CD4-positive, alpha-beta T cell treated with Interleukin-10 for 1 hour (primary cell): ENCODE measurements at places on chromosomes 13 and 19.
A peak's percentile ranks its signal among the peaks of the same experiment; 100 is the strongest.

GRCh38 chr19:52695996-52696395 lies 38.8 kb downstream of the ZNF611 start:
- no peak for DNase-seq

- no peak for DNase-seq
Observed at GRCh38 chr13:76854894-76855293, 31.3 kb downstream of the KCTD12 start.

DNA sequence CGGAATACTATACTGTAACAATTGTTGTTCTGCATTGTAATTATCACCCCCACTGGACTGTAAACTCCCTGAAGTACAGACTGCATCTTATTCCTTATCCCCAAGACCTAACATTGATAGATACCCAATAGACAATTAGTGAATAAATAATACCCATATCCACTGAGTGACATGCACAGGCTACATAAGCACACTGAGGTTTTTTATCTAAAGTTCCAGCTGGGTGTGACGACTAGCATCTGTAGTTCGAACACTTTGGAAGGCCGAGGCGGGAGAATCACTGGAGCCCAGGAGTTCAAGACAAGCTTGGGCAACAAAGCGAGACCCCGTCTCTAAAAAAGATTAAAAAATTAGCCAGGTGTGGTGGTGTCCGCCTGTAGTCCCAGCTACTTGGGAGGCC lies 2.5 kb downstream of the KPNA3 start:
- no peak for DNase-seq

DNA sequence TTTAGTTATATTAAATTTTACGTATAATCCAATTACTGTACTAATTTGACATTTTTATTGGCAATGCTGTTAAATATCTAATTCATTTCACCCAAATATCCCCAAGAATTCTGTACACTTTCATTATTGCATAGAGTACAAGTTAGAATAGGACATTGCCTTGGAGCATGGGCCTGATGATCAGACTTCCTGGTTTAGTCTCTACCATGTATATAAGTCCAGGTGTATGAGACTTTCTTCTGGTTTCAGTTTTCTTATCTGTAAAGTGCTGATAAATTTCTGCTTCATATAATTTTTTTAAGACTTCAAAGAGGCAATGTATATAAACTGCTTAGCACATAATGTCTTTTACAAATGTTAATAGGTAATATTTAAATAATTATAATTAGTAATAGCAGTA lies 179.4 kb downstream of the KLF12 start:
- DNase-seq: no peak

DNA sequence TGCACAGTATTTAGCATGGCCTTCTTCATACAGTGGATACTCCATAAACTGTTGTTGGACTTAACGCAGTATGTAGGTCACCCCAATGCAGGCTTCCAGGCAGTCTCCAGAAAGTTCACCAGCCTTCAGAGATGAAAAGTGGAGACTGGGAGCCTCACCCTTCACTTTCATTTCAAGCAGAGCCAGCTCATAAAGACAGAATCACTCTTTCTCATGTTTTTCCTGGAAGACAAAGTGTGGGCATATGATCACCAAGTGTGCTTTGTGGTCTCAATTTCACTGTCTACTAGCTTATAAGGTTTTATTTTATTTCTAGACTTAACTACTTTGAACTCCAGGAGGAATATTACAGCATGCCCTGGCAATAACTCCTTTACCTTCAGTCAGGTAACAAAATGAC lies 26.3 kb upstream of the TNFSF11 start:
- DNase-seq: no peak

DNA sequence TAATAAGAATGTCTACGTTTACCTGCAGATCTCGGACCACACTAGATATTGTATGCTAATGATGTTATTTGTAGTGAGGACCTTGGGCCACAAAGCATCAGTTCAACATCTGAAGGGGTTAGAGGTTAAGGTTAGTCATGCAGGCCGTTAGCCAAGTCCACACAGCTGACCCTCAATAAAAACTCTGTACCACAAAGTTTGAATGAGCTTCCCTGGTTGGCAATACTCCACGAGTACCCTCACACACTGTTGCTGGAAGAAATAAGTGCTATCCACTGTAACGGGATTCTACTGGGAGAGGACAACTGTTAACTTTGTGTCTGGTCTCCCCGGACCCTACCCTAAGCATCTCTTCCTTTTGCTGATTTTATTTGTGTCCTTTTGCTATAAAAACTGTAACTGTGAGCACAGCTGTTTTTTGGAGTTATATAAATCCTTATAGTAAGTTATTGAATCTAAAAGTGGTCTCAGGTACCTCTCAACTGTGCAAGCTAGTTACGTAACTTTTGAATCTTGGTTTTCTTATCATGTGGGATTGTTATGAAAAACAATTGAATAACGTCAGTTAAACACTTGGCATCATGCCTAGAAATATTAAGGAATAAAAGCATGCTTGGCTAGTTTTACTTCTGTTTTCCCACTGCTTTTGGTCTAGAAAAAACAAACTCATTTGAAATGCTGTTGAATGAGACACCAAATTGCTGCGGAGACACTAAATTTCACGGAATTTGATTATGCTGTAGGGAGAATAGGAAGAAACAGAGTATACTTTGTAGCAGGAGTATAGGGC lies 181.5 kb downstream of the DNAJC3 start:
- no peak for DNase-seq

DNA sequence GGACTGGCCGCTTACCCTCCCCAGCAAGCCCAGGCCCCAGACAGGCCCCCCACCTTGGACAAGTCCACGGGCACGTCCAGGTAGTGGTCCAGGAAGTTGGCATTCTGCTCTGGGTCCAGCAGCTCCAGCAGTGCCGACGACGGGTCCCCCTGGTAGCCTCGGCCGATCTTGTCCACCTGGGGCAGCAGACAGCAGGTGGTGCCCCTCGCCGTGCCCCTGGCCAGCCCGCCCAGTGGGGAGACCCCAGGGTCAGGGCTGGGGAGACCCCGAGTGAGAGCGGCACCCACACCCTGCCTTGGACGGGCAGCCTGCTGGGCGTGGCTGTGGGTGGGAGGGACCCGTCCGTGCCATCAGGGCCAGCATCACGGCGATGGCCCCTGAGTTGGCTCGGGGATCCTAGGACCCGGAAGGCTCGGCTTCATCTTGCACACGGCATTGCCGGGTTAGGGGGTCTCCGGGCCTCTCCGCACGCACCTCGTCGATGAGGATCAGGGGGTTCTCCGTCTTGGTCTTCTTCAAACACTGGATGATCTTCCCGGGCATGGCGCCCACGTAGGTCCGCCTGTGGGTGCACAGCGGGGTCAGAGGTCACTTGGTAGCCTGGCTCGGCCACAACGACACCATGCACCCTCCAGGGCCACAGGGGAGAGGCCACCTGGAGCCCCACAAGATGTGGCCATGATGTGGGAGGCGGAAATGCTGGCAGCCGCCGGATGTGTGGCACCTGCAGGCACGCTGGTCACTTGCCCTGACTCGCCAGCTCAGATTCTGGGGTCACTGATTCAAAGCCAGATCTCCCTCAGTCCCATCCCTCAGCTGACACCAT lies 6.3 kb downstream of the RPL36 start:
- no peak for DNase-seq

- no peak for DNase-seq
Observed at GRCh38 chr13:113849546-113849945, 14.3 kb downstream of the GAS6 start.

DNA sequence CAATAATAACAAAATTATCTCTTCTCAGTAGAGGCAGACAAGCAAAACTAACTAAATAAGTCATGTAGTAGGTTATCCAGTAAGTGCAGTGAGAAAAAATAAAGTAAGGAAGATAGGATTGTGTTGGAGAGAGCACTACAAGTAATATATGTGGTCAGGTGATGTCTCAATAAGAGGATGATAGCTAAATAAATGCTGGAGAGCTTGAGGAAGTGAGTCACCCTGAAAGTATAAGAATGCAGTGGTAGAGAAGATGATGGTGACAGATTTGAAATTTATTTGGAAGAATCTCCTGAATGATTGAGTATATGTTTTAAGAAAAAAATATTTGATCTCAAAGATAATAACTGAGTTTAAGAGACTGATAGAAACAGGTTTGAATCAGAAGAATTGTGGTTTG lies 152.2 kb upstream of the PRR20A start:
- DNase-seq: no peak

GRCh38 chr19:3893509-3894179 lies 13.2 kb downstream of the ATCAY start:
- DNase-seq: no peak

DNA sequence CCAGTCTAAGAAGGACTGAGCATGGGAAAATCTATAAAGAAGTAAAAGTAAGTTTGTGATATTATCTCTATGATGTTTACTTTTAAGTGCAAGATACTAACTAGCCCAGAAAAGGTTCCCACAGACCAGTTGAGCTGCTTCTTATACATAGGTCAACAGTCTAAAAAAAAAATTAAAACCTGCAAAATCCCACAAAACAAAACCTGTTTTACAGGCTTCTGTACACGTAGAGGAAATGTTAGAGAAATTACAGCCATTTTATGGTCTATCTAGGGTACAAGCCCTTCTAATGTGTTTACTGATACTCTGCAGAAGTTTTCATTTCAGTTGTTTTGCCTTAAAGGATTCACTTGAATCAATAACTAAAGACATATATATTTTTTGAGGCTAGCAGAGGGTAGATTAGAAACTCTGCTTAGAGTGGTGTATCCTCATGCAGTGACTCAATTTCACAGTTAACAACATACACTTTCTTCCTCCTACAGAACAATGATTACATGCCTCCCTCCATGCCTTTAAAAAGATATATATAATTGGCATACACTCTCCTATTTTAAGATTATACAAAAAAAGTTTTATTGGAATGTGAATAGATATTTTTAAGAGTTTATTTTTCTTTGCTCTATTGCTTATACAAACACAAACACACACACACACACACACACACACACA lies 43.9 kb downstream of the CAB39L start:
- DNase-seq: no peak

GRCh38 chr13:59970847-59971246 lies 192.9 kb downstream of the DIAPH3 start:
- no peak for DNase-seq

DNA sequence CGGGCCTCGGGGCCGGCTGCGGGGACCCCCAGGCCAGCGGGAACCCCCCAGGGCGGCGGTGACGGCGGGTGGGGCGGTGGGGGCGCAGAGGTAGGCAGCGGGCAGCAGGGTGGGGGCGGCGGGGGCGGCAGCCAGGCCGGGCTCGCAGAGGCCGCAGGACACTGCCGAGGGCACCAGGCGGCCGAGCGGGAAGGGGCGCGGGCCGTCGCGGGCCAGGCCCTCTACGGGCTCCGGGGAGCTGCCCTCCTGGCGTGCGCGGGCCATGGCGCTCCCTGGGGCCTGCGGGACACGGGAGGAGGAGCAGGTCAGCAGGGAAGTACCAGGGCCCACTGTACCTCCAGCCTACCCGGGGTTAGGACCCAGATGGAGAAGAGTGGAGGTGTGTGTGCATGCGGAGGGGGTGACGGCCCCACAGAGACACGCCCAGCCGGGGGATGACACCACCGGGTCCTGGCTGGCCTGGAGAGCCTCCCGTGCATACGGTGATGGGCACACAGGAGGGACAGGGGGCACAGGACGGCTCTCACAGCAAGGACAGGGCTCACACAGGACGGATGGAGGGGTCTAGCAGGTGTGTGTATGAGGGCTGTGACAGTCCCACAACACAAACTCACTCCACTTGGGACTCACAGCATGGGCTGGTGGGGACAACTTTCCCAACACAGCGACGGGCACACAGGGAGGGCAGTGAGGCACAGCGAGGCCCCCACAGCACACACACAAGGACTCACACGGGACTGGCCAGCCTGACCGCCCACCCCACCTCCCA lies 2.6 kb downstream of the BBC3 start:
- peak; percentile 58 for DNase-seq

GRCh38 chr13:42865768-42866102 lies 84.4 kb downstream of the FAM216B start:
- DNase-seq: no peak

DNA sequence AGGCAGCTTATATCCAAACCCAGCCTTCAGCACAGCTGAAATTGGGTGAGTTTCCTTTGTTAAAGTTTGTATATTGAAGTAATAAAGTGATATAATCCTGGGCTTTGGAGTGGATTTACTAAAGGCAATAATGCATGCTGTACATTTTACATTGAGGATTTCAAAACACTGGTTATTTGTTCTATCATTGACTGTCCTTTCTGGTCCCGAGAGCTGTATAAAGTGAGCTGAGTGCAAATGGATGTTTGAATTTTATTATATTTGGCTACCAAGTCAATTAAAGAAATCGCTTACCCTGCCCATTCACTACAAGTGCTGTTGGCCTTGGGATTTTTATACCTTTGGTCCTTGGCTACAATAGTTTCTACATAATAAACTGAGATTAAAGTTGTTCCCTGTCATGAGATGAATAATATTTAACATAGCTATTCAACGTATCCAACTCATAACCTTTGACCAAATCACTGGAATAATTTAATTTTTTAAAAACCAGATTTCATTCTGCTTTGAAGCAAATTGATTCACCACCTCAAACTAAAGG lies 207.9 kb downstream of the KLF5 start:
- no peak for DNase-seq

DNA sequence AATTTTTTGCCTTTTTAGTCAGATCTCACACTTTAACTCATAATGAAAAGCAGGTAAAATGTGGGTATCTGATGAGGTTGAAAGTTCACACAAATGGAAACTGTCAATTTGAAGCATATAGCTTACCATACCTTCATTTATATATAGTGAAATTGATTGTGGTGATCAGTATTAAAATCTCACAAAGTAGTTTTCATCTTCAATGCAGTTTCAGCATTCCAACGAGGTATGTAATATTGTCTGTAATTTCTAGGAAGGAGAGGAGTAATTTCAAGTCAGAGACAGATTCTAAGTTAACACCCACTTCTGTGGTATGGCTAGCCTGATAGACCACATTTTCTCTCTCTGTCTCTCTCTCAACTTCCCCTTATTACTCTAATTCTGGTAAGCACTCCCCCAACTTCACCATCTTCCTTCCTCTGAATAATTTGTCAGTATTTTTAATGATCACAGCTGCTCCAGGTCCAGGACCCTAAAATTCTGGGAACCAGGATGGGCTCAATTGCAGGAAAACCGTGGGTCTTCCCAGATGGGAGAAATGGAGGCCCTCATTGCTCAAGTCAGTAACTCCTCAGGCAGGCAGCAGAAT lies 455.7 kb downstream of the FGF9 start:
- DNase-seq: peak; percentile 25

GRCh38 chr13:106361621-106362020 lies 173.8 kb downstream of the EFNB2 start:
- no peak for DNase-seq

DNA sequence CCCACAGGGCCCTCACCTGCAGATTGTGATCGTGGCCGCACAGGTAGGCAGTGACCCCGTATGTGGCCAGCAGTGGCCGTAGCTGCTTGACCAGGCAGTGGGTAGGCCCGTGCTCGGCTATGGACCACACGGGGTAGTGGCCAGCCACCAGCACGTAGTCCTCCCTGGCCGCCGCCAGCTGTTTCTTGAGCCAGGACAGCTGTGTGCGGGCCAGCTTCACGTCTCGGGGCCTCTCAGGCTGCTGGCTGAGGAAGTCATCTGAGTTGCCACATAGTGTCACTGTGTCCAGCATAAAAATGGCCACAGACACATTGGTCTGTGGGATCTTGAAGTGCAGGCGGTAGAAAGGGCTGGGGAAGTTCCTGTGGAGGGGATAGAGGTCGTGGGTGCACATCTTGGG lies 1.2 kb downstream of the ACP5 start:
- no peak for DNase-seq

- no peak for DNase-seq
Observed at GRCh38 chr13:109671919-109672318, 114.5 kb downstream of the IRS2 start.

- peak; percentile 72 for DNase-seq
Observed at GRCh38 chr13:40315416-40316064, 350.9 kb downstream of the FOXO1 start.
